Mammary epithelial cell (primary cell): ENCODE measurements at places on chromosomes 1 and 21. TPM values are rescaled to one million over a fixed set of nuclear protein-coding genes. Genes with fewer than 3 reads are reported as not detected.

- no peak for DNase-seq
These were observed 41.9 kb downstream of the MAB21L3 start for GRCh38 chr1:116152950-116153691.

DNA sequence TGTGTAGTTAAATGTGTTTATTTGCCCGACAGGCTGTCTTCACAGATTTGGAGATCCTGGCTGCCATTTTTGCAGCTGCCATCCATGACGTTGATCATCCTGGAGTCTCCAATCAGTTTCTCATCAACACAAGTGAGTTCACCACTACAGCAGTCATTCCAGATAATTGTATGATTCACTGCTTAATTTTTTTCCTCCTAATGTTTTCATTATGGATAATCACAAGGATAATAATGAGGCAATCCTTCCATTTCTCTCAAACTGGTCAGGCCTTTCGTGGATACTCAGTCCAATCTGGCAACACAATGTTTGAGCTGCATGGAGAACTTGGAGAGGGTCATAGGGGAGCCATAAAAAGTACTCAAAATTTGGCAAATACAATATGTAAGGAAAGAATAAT is 168.3 kb upstream of the SGIP1 start:
- no peak for DNase-seq

GRCh38 chr21:37072274-37072987 is 440 bp downstream of the PIGP start:
- peak; percentile 71 for DNase-seq

DNA sequence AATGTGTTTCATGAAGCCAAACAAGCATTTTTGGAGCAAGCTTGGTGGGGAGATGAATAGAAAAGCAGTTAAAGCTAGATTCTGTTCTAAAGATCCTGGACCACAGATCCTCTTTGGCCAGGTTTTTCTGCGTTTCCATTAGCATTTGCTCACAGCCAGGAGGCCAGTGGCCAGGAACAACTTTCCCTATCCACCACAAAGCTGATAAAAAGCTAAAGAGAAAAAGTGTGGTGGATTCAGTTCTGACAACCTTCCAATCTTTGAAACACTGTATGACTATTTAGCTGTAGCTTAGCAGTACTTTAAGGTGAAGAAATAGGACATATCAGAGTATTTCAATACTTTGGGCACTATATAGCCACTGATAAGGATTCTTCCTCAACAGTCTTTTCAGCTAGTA is 3.0 kb upstream of the NEK7 start:
- DNase-seq: no peak

- no peak for DNase-seq
These were observed 7.1 kb upstream of the MATN1 start for GRCh38 chr1:30730346-30731108.

GRCh38 chr1:207902566-207902965 is 8.4 kb downstream of the CD34 start:
- no peak for DNase-seq

DNA sequence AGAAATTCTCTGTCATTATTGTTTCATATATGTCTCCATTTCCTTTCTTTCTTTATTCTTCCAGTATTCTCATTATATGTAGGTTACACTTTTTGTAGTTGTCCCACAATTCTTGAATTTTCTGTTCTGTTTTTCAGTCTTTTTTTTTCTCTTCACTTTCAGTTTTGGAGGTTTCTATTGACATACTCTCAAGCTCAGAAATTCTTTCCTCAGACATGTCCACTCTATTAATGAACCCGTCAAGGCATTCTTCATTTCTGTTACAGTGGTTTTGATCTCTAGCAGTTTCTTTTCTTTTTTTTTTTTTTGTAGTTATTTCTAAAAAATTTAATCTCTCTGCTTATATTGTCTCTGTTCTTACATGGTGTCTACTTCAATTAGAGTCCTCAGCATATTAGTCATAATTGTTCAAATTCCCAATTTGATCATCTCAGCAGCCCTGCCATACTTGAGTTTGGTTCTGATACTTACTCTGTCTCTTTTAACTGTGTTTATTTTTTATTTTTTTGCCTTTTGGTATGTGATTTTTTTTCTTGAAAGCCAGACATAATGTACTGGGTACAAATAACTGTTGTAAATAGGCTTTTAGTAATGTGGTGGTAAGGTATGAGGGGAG is 49.5 kb upstream of the KCNK2 start:
- DNase-seq: no peak

GRCh38 chr1:197130677-197131304 is 15.7 kb downstream of the ASPM start:
- DNase-seq: peak; percentile 24

DNA sequence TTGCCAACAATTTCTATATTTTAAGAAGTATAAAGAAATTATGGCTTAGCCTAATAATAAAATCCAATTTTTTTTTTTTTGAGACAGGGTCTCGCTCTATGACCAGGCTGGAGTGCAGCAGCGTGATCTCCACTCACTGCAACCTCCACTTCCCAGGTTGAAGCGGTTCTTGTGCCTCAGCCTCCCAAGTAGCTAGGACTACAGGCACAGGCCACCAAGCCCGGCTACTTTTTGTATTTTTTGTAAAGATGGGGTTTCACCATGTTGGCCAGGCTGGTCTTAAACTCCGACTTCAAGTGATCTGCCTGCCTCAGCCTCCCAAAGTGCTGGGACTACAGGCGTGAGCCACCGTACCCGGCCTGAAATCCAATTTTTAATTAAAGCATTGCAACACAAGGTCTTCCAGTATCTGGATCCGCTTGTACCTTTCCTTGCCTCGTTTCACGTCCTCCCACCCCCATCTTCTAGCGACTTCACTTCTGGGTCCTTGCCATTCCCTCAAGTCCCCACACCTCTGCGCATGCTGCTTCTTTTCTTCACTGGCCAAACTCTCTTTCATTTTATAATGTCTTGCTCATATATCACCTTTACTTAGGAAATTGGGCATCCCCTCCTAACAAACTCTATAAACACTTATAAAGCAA is 2.3 kb downstream of the FUBP1 start:
- DNase-seq: no peak

GRCh38 chr1:118977600-118977999 is 10.5 kb downstream of the TBX15 start:
- no peak for DNase-seq

DNA sequence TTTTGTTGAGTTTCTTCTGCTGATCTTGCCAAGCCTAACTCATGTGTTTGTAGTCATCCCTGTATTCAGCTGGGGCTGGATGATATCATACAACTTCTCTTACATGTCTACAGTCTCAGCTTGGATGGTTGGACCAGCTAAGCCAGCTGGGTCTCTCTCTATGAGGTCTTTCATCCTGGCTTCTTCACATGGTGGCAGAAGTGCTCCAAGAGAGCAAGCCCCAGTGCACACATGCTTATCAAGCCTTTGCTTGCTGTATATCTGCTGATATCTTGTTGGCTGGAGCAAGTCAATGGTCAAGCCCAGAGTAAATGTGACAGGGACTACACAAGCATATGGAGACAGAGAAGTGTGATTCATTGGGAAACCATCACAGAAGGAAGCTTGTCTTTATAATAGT is 29.2 kb upstream of the SLC44A5 start:
- no peak for DNase-seq

- DNase-seq: no peak
These were observed 62.1 kb upstream of the JUN start for GRCh38 chr1:58845942-58846341.

GRCh38 chr1:214317300-214317699 is 36.3 kb downstream of the SMYD2 start:
- no peak for DNase-seq

GRCh38 chr1:174964261-174964971 is 35.3 kb upstream of the CACYBP start:
- DNase-seq: peak; percentile 91

DNA sequence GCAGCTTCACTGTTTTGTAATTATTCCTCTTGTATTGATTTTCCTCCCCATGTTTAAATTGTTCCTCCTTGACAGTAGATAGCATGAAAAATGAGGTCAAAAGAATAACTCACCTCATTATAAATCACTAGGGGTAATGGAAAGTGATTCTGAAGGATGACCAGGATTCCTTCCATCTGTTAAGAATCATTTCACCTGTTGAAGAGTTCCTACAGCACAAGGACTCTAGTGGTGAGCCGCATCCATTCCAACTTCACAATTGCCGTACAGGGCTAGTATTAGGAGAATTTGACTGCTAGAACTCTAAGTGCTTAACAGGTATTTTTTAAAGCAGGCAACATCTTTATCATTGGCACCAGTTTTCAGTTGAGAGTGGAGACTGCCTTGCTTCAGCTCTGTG is 13.7 kb downstream of the PPP1R12B start:
- DNase-seq: no peak

- no peak for DNase-seq
These were observed 72.8 kb downstream of the ATF6 start for GRCh38 chr1:161838885-161839284.

GRCh38 chr1:211705467-211706091 is 30.2 kb upstream of the NEK2 start:
- DNase-seq: peak; percentile 78

DNA sequence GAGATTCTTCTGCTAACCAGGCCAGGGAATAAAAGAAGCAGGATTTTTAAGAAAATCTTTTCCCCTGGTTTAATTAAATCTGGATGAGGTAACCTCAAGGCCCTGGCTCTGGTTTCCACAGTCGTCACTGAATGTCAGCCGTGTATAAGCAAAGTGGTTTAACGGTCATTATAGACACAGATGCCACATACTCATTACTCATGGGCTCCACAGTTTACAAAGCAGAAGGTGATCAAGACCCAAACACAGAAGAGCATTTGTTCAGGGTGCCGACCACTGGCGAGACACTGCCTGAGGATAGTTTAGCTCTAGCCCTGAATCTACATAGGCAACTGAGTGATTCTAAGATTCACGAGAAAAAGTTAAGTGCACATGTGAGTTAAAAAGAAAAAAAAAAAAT is 27.8 kb upstream of the RAP1GAP start:
- no peak for DNase-seq

The SLAMF6 gene
- total RNA-seq: not detected in 2 replicates

The RYR2 gene
- total RNA-seq: not detected

The FOXD2 gene
- total RNA-seq: 0.45 and 1.1 TPM in 2 replicates

The GPR157 gene
- 7.2 TPM for total RNA-seq

The S100A13 gene
- 72.0 TPM for total RNA-seq

The ZNF695 gene
- 1.7 TPM for total RNA-seq

The LEFTY2 gene
- total RNA-seq: not detected

The SH2D2A gene
- total RNA-seq: 3.4 and 3.6 TPM in 2 replicates
